NCI-H2029 (cell line): ENCODE measurements at places on chromosomes 12 and 14.

GRCh38 chr12:92233346-92234015, 87.8 kb upstream of the BTG1 start:
- DNase-seq = no peak

DNA sequence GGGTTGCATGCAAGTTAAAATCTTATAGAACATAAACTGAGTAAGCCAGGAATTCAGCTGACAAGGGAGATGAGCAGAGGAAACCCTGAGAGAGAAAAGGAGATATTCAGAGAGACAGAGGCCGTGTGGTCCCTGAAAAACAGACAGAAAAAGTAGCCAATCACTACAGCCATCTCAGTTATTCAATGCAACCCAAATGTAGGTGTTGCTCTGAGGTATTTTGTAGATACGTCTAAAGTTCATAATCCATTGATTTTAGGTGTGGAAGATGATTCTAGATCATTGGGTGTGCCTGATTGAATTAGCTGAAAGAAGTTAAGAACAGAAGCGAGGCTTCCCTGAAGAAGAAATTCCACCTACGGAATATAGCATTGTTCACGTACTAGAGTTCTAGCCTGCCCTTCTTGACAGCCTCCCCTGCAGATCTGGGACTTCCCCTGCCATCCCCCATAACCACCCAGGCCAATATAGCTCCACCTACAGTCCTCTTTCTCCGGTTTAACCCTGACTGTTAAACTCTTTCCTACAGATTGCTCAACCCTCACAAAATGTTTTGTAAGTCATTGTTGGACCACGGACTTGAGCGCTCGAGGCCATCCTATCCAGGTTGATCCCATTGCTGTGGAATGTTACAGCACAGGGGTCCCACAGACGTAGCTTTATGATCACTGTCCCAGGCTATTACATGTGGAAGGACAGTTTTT, 21.7 kb downstream of the AICDA start:
- no peak for DNase-seq

- no peak for DNase-seq
Observed at GRCh38 chr14:39097159-39097558, 5.9 kb downstream of the SEC23A start.

GRCh38 chr12:25311506-25311905, 60.8 kb upstream of the KRAS start:
- no peak for DNase-seq

GRCh38 chr14:24060984-24061913, 9.4 kb downstream of the CARMIL3 start:
- no peak for DNase-seq

DNA sequence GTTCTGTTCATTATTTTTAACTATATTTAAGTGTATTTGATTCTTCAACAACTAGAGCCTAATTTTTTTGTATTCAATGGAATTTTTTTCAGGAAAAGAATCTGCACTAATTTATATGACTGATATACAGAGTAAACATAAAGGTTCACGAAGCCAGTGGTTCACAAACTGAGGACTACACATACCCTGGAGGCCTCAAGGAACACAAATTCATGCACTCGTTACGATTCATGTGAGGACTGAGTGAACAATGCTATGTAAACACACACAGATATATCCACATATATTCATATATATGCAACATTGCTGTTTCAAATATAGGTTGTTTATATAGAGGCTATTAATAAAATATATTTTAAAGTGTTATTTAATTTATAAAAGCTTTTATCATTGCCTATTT, 137.8 kb downstream of the PHLDA1 start:
- DNase-seq = no peak

DNA sequence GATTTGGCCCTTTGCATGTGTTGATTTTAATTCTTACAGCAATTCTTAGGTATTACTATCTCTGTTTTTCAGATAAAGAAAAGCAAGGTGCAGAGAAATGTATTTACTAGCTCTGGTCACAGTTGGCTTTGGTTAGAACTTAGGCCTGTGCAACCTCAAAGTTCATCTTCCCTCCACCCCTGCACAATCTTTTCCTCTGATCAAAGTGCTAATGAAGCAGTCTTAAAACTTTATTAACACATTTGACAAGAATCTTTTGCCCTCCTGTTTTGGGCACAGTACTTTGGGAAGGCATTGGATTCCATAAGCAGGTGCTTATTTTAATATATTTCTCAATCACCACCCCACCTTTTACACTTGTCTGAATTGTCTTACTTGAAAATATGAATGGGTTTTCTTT, 2.7 kb downstream of the IRAK4 start:
- no peak for DNase-seq
